Activated gamma-delta T cell treated with Interleukin-2 at 50 U/mL for 16 hours (primary cell): ENCODE measurements at places on chromosomes 11 and 22.

- DNase-seq = no peak
Measured at GRCh38 chr11:12246989-12247388, 130.4 kb upstream of the PARVA start.

GRCh38 chr11:74506823-74507222 is 13.3 kb upstream of the LIPT2 start:
- DNase-seq = no peak

- DNase-seq = no peak
Measured at GRCh38 chr11:15816260-15816871, 540.0 kb downstream of the SOX6 start.

DNA sequence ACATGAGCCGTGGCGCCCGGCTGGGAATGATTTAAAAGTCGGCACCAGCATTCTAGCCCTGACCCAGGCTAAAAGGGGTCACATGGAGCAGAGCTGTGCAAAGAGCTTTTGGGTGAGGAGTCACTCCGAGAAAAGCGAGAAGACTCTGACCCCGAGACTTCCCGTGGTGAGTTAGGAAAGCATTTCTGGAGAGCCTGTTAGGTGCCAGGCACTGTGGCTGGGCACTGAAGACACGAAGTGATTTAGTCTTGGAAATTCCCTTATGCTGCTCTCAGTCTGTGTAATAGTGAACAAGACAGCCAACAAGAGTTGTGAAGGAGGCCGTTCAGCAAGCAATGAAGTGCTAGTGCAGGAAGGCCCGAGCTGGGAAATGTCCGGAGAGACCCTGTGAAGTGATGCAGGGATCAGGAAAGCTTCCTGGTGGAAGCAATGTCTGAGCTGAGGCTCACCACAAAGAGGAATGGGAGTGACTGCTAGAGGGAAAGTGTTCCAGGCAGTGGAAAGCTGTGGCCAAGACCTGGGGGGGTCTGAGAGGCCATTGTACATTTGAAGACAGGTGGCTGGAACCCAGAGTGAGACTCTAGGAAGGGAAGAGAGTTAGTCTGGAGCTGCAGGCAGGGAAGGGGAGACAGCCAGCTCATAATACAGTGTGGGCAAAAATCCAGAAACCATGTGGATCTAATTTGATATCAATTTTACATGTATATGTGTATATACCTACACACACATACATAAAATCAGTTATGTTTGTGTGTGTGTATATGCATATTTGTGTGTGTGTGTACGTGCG is 31.6 kb downstream of the MARK2 start:
- no peak for DNase-seq

- DNase-seq = no peak
Measured at GRCh38 chr11:11580012-11580411, 41.8 kb downstream of the GALNT18 start.

DNA sequence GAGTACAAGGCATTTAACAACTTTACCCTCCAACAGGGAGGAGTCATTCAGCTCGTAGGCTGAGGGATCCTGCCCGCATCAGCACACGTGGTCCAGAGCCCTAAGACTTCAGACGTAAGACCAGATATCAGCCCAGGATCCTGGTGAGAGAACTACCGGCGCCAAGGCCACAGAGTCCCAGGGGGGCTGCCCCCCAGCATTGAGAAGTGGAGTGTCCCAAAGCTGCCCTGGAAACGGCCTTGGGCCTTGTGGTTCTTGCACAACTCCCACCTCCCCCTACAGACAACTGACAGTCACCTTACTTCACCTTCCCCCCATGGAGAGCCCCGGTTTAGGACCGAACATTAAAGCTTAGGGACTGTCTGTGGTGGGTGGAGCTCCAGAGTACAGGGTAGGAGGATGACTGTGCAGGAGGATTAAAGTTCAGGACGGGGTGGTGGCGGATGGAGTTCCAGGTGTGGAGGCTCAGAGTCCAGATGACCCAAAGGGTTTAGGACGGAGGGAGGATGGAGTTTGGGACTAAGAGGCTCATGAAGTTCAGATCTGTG is 1.0 kb downstream of the C11orf91 start:
- DNase-seq = no peak

- no peak for DNase-seq
Measured at GRCh38 chr11:29351301-29351873, 665.4 kb downstream of the KCNA4 start.

- no peak for DNase-seq
Measured at GRCh38 chr11:115462004-115462541, 42.1 kb downstream of the CADM1 start.

GRCh38 chr11:95926726-95927125 is 2.8 kb upstream of the MTMR2 start:
- no peak for DNase-seq

DNA sequence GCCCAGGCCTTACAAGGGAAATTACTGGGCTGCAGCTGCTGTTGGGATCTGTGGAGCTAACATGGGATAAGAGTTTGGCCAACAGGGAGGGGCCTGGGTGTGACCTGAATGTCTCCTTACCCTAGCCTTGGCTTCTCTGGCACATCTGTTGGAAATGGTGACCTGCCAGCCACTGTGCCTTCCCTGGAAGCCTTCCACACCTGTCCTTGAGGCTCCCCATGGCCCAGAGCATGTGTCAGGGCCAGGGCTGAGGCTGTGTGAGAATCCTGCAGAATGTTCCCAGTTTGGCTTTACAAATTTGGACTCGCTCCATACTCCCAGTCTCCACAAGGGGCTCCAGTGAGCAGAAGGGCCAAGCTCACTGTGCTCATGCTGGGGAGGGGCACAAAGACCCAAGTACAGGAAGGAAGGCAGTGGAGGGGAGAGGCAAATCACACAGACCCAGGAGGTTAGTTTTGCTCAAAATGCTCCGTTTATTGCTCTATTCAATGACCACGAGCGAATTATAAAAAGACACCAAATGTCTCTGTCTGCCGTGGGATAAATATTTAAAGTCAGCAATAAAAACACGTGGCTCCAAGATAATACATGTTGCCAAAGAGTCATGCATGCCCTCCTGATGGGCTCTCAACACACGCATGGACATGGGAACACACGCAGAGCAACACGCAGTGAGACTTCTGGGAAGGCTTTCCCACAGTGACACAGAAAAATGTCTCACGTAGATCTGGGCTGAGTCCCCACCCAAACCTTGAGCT is 1.7 kb upstream of the IGSF22 start:
- peak; percentile 39 for DNase-seq

- no peak for DNase-seq
Measured at GRCh38 chr11:109374032-109374431, 48.0 kb upstream of the C11orf87 start.

- no peak for DNase-seq
Measured at GRCh38 chr11:70952191-70952590, 300.2 kb downstream of the SHANK2 start.

DNA sequence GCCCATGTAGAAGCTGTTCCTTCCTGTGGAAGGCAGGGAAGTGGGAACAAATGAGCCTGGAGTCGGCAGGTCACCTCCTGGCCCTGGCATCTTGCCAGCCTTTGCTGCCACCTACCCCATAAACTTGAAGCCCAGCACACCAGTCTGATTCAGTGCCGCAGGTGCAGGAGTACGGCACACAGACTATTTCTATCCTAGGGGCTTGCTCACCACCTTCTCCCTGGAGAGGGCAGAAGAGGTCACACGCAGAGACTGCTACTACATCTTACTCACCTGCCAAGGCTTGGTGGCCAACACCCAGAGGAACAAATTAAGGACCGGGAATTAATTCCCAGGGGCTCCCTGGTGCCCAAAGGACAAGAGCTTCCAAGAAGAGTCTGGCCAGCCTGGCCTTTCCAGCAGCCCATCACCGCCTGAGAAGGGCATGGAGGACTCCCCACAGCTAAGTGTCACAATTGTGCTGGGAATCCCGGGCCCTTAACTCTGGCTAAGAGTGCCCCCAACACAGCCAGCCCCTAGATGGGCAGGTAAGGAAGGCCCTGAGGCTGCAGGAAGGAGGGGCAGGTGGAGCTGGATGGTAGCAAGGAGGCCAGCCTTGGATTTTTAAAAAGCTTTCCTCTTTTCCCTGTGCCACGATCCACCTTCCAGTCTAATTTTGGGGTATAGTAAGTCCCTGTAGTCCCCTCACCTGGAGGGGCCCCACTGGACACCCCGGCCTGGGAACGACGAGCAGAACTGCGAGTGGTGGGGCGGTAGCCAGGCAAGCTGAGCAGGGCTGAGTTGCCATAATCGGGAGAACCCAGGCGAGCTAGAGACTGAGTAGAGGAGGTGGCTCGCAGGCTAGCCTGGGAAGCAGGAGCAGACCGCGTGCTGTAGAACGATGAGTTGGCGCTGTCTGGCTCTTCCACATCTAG is 6.9 kb downstream of the IL18BP start:
- no peak for DNase-seq

DNA sequence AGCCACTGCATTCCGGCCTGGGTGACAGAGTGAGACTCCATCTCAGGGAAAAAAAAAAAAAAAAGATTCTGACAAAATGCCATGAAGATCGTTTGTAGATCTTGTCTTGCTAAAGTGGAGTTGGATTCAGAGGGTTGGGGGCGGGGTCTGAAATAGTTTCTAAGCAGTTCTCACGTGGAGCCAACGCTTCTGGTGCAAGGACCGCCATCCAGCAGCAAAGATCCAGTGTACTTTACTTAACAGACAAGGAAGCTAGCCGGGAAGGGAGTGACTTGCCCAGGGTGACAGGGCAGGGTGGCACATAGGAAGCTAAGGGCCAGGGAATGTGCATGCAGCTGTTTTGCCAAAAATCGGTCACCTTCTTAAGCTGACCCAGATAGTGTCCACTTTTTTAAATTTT is 27.4 kb downstream of the APOL1 start:
- DNase-seq = no peak

- DNase-seq = no peak
Measured at GRCh38 chr22:20531404-20532201, 24.2 kb downstream of the MED15 start.

DNA sequence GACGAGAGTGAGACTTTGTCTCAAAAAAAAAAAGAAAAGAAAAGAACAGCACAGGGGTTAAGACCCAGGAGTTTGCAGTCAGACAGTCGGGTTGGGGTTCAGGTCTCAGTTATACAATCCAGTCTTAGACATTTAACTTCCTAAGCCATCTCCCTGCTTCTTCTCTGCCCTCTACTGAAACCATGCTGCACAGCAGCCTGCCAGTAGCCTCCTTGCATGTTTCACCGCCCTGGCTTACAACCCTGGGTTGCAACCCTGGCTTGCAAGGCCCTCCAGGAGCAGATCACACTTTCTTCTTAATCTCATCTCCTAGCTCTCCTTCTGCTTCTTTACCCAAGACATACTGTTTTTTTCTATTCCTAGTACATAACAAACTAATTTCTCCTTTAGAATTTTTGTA is 5.9 kb upstream of the B3GAT3 start:
- no peak for DNase-seq

- no peak for DNase-seq
Measured at GRCh38 chr11:92141159-92141558, 83.5 kb upstream of the FAT3 start.

DNA sequence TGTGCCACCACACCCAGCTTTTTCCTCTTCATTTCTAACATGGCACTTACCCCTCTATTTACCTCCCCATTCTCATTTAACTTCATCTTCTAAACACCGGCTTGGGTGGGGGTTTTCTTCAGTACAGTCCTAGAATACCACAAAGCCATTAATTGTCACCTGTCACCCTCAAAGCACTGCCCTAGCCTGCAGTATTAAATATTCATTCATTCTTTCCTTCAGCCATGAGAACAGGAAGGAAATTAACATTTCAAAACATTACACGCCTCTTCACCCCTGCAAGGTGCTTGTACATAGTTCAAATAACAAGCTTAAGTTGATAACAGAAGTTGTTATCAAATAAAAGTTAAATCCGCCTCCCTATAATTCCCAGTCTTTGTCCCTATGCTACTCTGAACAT is 10.7 kb upstream of the VPS37C start:
- no peak for DNase-seq

DNA sequence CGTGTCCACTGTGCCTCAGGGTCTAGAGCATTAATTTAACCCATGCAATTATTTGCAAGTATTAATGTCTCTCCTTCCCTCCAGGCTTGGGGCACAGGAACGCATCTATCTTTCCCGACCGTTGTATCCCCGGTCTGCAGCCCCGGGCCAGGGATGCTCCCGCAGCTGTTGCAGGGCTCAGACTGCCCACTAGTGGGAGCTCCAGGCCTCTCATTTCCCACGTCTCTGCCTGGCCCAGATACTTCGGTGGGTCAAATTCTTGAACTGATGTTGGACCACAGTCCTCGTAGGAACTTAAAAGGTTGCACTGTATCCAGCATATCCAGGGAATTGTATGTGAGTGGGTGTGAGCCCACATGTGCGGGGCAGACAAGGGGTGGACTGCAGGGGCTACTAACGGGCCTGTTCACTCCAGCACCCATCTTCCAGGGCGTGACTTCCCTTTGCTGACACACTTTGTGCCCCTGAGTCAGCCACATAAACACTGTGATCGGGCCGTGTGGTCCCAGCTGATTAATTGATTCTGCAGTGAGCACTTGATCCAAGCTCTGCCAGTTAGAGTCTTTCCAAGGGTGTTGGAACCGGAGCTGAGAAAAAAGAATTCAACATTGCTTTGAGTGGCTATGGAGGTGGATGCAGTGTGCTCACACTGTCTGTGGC is 451.3 kb downstream of the TBC1D22A start:
- DNase-seq = peak; percentile 20

DNA sequence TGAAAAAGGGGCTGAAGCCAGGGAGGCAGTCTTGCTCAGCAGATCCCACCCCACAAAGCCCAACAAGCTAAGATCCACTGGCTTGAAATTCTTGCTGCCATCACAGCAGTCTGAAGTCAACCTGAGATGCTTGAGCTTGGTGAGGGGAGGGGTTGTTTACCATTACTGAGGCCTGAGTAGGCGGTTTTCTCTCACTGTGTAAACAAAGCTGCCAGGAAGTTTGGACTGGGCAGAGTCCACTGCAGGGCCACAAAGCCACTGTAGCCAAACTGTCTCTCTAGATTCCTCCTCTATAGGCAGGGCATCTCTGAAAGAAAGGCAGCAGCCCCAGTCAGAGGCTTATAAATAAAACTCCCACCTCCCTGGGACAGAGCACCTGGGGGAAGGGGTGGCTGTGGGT is 746.1 kb upstream of the LRRC4C start:
- no peak for DNase-seq

GRCh38 chr22:38957046-38957770 is at the start of gene APOBEC3A:
Gene APOBEC3A, plus strand, starts transcription at chr22:38957609. Its CDS starts 83 bp downstream, at chr22:38957692.
- no peak for DNase-seq
